ENCODE measurements at places on chromosomes 3 and 15. TPM values are rescaled to one million over a fixed set of nuclear protein-coding genes. Genes with fewer than 3 reads are reported as not detected.
A peak's percentile ranks its signal among the peaks of the same experiment; 100 is the strongest.

- DNase-seq = no peak
These were observed 133.1 kb downstream of the GADL1 start for GRCh38 chr3:30761374-30761773.

C3orf62 gene
- 2.7 TPM for total RNA-seq

GRCh38 chr3:193701953-193702635 is 109.1 kb downstream of the OPA1 start:
- DNase-seq = no peak

GOLGA8B gene
- 12.3 TPM for total RNA-seq

ARPP21 gene
- total RNA-seq = 8.1 TPM

LDHAL6B gene
- not detected for total RNA-seq

- no peak for DNase-seq
These were observed 8.8 kb downstream of the STARD9 start for GRCh38 chr15:42584031-42584765.

P2RY12 gene
- 1.7 TPM for total RNA-seq

GOLGA6L4 gene
- 2.9 TPM for total RNA-seq

REC114 gene
- total RNA-seq = not detected

DNA sequence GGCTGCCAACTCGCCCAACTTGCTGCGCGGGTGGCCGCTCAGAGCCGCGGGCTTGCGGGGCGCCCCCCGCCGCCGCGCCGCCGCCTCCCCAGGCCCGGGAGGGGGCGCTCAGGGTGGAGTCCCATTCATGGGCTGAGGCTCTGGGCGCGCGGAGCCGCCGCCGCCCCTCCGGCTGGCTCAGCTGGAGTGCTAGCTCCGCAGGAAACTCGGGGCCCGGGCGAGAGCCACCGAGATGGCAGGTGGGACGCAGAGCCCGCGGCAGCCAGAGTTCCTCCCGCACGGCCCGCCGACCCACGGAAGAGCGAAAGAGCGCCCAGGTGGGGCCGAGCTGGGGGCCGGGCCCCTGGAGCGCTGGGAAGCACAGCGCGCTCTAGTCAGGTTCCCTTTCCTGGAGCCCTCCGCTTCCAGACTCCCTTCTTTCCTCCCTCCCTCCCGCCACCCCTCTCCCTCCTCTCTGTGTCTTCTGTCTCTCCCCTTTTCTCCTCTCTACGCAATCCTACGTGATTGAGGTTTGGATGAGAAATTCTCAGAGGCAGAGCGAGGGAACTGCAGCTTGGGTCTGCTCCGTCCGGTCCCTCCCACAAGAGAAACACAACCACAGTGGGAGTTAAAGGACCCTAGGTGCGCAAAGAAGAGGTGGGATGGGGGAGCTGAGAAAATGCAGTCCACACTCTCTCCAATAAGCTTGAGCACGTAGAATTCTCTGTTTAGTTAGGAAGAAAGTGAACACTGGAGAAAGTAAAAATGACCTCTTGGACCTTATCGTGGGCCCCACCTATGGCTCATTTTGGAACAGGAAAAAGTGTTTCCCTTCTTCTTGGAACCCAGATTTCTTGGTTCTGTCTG is 317.3 kb downstream of the FGF12 start:
- DNase-seq = peak; percentile 17

DNA sequence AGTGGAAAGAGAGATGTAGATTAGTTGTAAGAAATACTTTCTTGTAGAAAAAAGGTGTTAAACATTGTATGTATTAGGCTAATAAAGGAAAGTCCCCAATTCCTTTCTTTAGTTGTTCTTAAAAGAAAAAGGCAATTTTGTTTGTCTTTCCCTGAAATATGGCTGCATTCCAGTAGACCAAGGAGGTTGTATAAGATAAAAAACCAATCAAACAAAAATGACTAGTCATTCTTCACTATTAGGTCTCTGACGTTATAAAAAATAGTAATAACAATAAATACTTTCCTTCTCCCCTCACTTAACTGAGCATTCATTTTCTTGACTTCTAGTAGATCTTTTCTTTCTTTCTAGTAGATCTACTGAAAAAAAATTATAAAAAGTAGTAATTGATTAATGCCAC is 8.6 kb upstream of the PPM1L start:
- no peak for DNase-seq

TM4SF1 gene
- total RNA-seq = 191 TPM

LMAN1L gene
- 0.20 TPM for total RNA-seq

DNA sequence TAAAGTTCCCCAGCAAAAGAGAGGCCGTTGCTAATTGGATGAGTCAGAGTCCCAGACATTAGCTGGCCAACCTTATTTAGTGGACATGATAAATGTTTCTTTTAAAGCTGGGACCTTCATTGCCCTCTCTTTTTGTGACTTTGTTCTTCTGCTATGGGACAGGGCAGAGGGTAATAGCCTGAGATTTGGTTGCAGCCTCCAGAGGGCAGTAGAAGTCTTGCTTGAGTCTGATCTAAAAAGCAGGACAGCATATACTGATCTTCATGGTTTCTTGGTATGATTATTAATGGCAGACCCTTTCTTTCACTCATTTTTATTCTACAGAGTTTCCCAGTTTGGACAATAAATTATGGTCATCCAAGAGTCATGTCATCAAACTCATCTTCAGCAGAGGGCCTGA is 25.1 kb upstream of the ZKSCAN7 start:
- no peak for DNase-seq

- no peak for DNase-seq
These were observed 2.4 kb downstream of the RHO start for GRCh38 chr3:129530821-129531220.

DNA sequence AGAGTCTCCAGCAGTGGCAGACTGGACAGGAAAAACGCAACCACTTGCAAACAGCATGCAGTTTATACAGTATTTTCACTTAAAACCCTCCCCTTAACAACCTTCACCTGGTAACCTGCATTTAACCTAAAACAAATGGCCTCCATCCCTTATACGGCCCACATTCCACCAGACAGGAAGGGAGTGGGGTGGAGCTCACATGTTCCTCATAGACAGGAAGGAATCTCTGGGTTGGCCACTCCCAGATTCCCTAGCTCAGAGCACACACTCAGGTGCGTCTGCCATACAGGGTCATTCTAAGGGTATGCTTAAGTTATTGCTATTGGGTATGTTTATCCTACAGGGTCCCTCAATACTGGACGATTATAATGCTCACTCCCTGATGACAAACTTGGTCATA is 16.8 kb upstream of the ABHD2 start:
- no peak for DNase-seq

SSUH2 gene
- total RNA-seq = 0.39 TPM

COL8A1 gene
- total RNA-seq = 6.2 TPM

- no peak for DNase-seq
These were observed 16.9 kb downstream of the SACM1L start for GRCh38 chr3:45705839-45706808.

- DNase-seq = no peak
These were observed 32.7 kb downstream of the ARL14 start for GRCh38 chr3:160709477-160710182.

CNTN4 gene
- 24.4 TPM for total RNA-seq

DNA sequence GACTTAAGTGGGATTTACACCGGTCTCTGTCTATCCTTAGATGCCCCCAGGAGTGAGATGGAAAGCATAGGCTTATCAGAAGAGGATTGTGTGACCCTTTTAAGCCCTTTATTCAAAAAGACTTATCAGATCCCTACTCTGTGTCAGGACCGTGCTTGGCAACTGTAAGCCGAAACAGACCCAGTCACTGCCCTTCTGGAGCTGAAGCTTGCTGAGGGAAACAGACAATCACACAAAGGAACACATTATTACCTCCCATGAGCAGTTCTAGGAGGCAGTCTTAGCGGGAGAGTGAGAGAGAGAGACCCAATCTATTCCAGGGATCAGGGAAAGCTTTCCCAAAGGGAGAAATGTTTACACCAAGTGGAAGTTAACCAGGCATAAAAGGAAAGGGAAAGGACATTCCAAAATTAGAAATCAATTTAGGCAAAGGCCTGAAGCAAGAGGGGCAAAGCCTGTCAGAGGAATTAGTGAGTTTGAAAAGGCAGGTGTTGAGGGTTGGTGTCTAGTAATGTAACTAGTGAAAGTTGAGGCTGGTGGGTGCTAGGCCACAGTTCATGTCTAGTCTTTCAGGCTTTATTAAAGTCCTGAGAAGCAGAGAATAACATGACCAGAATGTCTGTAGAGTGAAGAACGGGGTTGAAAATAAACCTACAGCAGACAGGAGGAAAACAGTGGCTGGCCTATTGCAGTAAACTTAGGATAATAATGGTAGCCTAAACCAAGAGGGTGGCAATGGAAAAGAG is 86.7 kb downstream of the THBS1 start:
- DNase-seq = no peak

GRCh38 chr15:54803134-54803808 is 393.5 kb downstream of the RSL24D1 start:
- DNase-seq = no peak

- DNase-seq = no peak
These were observed 103.0 kb downstream of the SUCNR1 start for GRCh38 chr3:151976211-151977050.
